Activated CD8-positive, alpha-beta memory T cell treated with anti-CD3 and anti-CD28 coated beads for 1 hour (primary cell): ENCODE measurements at places on chromosomes 4 and X.
A peak's percentile ranks its signal among the peaks of the same experiment; 100 is the strongest.

- DNase-seq, result no peak
Measured at GRCh38 chr4:184168406-184169019, 49.2 kb downstream of the ENPP6 start.

DNA sequence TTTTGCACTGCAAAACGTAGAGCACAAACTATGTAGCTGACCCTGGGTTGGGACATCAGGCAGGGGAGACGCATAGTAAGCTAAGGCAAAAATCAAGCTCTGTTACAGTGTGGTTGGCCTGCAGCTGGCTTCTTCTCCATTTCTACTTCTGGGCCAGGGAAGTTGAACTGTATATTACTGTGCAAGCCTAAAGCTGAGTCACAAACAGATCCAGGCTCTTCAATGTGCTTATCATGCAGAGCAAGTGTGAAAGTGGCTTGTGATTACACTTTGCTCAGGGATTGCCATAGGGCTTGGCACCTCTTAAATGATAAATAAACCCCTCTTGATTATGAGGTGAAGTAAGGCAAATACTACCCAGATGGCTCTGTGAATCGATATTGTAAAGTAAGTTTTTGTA is 40.5 kb downstream of the CLDN34 start:
- DNase-seq, result no peak

- DNase-seq, result no peak
Measured at GRCh38 chrX:70960730-70961129, 29.8 kb upstream of the SLC7A3 start.

- no peak for DNase-seq
Measured at GRCh38 chr4:169179609-169180521, 90.9 kb downstream of the SH3RF1 start.

GRCh38 chr4:169601016-169601771 is 11.2 kb downstream of the NEK1 start:
- DNase-seq, result no peak

DNA sequence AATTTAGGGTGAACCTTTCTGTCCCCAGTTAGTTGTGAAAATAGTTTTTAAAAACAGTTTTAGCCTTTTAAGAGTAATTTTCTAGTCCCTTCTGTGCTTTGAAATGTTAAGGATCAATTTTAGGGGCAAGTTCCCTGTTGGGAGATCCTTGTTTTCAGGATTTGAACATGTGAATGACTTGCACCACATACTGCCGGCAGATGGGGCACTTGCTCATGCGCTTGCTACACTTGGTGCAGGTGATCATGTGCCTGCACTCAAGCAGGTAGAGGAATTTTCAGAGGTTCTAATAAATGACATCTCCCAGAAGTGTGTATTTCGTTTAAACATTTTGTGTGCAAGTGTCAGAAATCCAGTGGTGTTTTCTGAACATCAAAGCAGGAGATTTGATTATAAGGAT is 195.9 kb downstream of the CHM start:
- no peak for DNase-seq

DNA sequence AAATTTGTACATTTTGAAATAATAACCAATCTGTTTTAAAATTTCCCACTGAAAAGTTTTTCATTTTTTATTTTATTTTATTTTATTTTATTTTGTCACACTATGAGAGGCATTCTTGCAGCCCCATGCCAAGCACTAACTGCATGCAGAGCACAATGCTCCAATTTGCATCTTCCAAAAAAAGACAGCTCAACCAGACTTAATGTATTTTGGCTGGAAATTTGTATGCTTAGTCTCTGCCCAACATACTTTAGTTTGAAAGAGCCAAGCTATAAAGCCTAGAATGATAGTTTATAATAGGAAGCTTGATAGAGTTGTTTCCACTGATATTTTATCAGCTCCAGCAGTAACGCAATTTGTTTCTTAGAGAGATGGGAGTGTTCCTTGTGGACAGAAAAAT is 235.5 kb downstream of the GALNTL6 start:
- no peak for DNase-seq

DNA sequence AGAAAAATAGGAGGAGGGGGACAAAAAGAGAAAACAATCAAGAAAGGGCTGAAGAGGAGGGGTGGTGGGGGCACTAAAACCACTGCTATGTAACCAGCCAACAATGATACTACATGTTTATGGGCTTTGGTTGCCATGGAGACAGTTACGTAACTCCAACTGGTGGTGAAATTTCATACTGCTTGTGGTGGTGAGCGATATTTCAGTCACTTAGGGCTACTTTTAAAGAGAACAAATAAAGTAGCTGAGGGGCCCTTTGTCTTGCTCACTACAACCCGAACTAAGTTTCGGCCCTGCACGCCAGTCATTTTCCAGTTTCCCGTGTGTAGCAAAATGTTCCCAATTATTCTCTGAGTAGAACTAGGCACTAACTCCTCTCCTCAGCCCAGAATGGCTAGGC is 275.2 kb upstream of the EDA2R start:
- no peak for DNase-seq

GRCh38 chr4:185323606-185324005 is 72.1 kb downstream of the LRP2BP start:
- DNase-seq, result no peak

DNA sequence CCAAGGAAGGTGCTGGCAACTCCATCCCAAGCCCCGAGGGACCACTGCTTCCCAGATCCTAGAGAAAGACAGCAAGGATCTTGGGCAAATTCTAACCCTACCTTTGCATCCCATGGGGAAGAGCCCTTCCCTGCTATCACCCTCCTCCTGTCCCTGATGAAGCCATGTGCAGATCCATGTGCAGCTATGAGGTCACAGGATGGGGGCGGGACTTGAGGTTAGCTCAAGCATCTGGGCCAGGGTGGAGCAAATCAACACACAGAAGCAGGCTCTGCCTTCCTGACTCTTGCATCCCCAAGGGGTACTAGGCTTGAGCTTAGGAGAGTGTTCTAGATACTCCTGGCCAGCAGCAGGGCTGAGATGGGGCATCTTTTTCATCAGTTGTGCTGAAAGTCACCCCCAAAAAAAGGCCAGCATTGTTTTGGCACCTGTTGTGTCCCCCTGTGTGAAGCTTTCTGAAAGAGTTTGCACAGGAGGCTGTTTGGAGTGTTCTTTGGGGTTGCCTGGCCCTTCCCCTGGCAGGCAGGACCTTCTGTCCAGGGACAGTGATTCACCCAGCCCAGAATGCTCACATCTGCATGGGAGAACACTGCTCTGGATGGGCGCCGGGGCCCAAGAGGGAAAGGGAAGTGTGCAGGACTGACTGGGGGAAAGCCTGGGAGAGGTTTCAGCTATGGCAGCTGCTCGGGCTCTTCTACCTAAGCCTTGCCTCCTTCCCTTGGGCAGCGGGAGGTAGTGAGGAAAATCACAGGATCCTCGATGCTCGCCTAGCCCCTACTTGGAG is 50.8 kb downstream of the PRPS1 start:
- peak; percentile 36 for DNase-seq

DNA sequence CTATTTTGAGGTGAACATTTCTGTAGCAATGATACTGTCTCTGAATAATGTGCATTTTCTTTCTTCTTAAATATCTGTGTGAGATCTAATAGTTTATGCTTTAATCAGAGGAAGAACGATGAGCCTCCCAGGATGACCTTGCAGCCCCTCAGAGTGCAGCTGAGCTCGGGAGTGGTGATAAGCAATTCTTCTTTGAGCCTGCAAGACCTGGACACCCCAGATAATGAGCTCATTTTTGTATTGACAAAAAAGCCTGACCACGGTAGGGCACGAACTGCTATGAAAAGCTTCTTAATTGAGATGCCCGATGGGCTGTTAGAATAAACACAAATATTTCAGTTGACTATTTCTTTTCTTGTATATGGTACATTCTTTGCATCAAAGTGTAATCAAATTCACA is 105.0 kb upstream of the ANXA3 start:
- DNase-seq, result no peak

DNA sequence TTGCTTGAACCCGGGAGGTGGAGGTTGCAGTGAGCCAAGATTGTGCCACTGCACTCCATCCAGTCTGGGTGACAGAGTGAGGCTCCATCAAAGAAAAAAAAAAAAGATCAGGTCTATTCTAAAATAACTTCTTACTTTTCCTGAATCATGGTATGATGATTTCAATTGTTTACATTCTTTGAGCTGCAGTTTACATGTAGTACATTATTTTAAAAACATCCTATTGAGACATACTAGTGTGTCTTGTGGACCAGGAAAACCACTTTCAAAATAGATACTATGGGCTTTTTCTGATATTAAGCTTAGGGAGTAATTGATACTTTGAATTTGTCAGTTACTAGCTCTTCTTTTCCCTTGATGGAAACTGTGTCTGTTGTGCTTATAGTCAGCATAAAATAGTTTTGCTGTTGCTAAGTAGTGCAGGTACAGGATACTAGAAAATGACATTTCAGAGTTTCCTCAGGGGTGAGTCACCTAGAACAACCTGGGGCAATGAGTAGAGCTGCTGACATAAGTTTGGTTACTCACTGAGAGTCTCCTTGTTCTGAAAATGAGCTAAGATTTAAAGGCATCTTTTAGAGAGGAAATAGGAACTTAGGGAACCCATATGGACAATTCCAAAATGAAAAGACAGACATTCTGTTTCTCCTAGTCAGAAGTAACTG is 53.2 kb upstream of the C4orf54 start:
- DNase-seq, result no peak

DNA sequence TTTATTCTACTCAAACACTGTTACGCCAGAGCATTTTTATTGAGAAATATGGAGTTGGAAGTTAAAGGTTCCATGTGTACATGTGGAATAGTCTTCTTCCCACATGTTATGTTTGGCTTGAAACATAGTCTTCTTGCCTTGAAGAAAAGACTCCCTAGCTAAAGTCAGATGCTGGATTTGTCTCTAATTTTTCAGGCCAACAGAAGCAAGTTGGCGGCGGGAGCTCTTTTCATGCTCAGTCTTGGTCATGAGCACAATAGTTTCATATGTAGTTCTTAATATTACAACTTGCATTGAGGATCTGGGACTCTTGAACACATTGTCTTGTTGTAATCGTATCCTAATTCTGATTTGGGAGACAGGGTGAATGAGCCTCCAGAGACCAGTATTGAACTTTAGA is 19.4 kb downstream of the SEPTIN11 start:
- no peak for DNase-seq

GRCh38 chrX:45274576-45274975 is 73.9 kb upstream of the DIPK2B start:
- DNase-seq, result no peak

- DNase-seq, result no peak
Measured at GRCh38 chr4:166896254-166896653, 338.0 kb downstream of the SPOCK3 start.

GRCh38 chr4:85951-86350 is 32.8 kb downstream of the ZNF595 start:
- DNase-seq, result no peak

- no peak for DNase-seq
Measured at GRCh38 chr4:36273276-36273675, 8.1 kb upstream of the DTHD1 start.

- no peak for DNase-seq
Measured at GRCh38 chrX:12790885-12791256, 341 bp upstream of the PRPS2 start.

GRCh38 chrX:139720136-139720535 is 12.2 kb upstream of the MCF2 start:
- no peak for DNase-seq

DNA sequence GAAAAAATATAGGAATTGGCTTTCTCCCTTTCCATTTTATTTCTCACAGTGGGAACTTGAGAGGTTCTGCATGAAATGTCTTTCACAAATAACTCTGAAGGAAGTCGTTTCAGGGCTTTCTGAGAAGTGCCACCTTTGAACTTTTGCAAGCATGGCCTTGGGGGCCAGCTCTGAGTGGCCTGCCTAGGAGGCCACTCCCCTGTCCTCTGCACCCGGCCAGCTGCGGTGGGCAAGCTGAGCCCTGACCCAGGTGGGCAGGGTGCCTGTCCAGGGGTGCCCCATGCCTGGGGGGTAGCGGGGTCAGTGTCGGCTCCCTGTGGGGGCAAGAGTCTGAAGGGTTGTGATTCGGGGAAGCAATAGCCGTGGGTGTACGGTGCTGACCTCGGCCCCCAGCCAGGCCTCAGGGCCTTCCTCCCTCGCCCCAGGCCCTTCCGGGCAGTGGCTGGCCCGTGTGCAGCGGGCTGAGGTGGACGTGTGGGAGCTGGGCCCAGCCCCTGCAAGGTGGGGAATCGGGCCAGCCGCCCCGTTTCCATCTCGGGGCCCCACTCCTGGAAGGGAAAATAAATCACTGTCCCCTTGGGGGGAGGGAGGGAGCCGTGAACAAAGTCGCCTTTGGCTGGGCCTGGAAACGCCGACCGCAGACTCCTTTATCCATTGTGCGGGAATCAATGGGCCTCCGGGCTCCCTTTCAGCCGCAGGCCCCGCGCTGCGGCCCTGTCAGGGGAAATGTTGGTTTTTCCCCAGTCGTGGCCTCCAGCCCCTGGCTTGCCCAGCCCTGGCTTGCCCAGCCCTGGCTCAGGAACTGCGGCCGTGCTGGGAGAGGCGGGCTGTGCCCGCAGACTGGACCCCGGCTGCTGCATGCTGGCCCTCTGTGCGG is 3.1 kb downstream of the FGFRL1 start:
- DNase-seq, result no peak

DNA sequence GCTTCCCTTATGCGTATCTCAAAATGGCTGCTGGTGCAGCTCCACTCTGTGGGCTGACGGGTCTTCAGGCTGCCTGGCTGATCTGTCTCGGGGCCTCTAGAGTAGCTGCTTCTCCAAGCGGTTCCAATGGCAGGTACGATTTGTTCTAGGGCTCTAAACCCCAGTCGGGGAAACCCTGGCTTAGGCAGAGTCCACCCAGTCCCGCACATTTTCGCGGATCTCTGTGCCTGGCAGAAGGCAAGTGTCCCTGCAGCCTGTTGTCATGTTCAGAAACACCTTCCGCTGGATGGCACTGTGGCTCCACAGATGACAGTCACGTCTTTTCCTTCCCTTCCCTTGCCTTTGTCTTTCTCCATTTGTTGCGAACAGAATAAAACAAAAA is 54.4 kb downstream of the NBDY start:
- no peak for DNase-seq

- no peak for DNase-seq
Measured at GRCh38 chrX:24412637-24413363, 52.3 kb upstream of the PDK3 start.

GRCh38 chrX:117376460-117376859 is 740.1 kb downstream of the KLHL13 start:
- DNase-seq, result no peak

DNA sequence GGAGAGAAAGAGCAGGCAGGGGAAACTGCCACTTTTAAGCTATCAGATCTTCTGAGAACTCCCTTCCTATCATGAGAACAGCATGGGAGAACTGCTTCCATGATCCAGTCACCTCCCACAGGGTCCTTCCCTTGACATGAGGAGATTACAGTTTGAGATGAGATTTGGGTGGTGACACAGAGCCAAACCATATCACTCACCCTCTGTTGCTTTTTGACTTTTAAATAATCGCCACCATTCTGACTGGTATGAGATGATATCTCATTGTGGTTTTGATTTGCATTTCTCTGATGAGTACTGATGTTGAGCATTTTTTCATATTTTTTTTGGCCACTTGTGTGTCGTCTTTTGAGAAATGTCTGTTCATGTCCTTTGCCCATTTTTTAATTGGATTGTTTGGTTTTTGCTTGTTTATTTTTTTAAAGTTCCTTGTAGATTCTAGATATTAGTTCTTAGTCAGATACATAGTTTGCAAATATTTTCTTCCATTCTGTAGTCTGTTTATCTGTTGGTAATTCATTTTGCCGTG is 6.5 kb upstream of the PAQR3 start:
- DNase-seq, result no peak
